ENCODE measurements at places on chromosomes 2 and 18. TPM values are rescaled to one million over a fixed set of nuclear protein-coding genes. Genes with fewer than 3 reads are reported as not detected.

Gene CABYR
- total RNA-seq, result 5.5 TPM

Gene IL36G
- not detected for total RNA-seq

- no peak for DNase-seq
Observed at GRCh38 chr2:18752667-18753422, 163.5 kb upstream of the NT5C1B start.

Gene ITM2C
- total RNA-seq, result 99.5 TPM

- no peak for DNase-seq
Observed at GRCh38 chr2:10753156-10753555, 31.7 kb downstream of the ATP6V1C2 start.

DNA sequence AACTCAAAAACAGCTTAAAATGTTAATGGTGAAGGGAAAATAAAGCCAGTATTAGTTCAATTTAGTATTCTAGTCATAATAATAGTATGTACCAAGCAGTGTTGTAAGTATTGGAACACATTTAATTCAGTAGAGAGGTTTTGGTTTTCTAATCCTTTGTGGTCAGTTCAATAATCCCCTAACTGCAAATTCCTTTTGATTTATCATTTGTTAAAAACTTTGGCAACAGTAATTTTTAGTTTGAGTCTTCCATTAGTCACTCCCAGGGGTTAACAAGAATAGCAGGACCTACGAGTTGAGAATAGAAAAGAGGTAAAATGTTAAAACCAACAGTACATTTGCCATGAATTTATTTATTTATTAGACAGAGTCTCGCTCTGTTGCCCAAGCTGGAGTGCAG, 10.7 kb downstream of the MRPL44 start:
- DNase-seq, result no peak

DNA sequence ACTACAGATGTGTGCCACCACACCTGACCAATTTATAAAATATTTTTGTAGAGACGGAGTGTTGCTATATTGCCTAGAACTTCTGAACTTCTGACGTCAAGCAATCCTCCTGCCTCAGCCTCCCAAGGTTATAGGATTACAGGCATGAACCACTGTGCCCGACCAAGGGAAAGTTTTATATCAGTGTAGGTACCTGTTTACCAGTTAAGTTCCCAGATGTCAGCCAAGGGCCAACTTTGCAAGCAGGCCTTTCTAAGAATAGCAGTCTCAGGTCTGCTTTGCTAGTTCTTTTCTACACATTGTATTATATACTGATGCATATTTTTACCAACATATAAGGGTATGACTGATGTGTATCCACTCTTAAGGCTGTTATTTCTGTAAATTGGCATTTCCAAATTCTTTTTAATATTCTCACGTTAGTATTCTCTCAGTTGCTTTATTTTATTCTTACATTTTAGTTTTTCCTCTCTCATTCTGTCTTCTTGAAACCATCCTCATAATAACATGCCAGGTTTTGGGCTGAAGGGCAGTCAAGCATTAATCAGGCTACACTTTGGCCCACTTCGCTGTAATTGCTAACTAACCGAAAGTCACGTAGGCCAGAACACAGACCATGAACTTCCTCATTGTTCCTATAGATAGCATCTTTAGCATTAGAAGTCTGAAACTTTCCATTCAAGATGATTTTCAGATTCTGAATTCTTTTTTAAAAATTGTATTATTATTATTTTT, 25.0 kb upstream of the CXXC1 start:
- DNase-seq, result no peak

DNA sequence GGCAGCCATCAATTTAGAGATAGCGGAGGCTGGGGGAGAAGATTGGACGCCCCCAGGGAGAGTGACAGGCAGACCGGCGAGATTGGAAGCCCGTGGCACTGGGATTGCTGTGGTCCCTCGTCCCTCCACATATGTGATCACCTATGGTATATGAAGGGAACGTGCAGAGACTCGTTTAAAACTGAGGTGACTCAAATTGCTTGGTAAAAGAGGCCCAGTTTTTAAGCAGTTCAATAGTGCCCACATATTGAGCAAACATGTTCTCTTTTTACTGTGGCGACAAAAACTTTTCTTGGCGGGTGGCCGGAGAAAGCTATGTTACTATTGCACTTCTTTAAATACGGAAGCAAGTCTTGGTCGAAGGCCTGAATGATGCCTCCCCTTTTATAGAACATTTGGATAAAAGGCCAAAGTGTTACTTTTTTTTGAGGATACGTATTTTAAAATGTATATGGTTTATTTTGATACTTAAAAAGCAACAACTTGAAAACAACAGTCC, 9.1 kb downstream of the B3GNT2 start:
- no peak for DNase-seq

Gene ITGB1BP1
- total RNA-seq, result 121 TPM
